GM23248 (cell line): ENCODE measurements at places on chromosomes 1 and 21. TPM values are rescaled to one million over a fixed set of nuclear protein-coding genes. Genes with fewer than 3 reads are reported as not detected.

Gene SH2D5
- total RNA-seq = 1.0 and 1.4 TPM in 2 replicates

Gene PGLYRP3
- total RNA-seq = not detected in 2 replicates

Gene BATF3
- 0.86 and 1.4 TPM in 2 replicates for total RNA-seq

Gene GSTM1
- not detected in 2 replicates for total RNA-seq

Gene CELA2B
- not detected in 2 replicates for total RNA-seq

Gene ARHGEF16
- total RNA-seq = not detected in 2 replicates

Gene CD52
- total RNA-seq = not detected in 2 replicates

Gene OR10R2
- not detected in 2 replicates for total RNA-seq

Gene CLIC6
- total RNA-seq = not detected in 2 replicates

Gene SPRR2E
- total RNA-seq = not detected in 2 replicates

Gene ZFP69B
- 3.0 and 4.2 TPM in 2 replicates for total RNA-seq

Gene CCDC27
- not detected in 2 replicates for total RNA-seq

Gene UBR4
- total RNA-seq = 63.7 and 69.9 TPM in 2 replicates

Gene LCE3E
- not detected in 2 replicates for total RNA-seq

- peak; percentile 94 for DNase-seq
Observed at GRCh38 chr1:159881622-159882526, 18.1 kb downstream of the CFAP45 start.

- peak; percentile 93 for DNase-seq
Observed at GRCh38 chr1:221612047-221612777, 129.7 kb downstream of the DUSP10 start.

DNA sequence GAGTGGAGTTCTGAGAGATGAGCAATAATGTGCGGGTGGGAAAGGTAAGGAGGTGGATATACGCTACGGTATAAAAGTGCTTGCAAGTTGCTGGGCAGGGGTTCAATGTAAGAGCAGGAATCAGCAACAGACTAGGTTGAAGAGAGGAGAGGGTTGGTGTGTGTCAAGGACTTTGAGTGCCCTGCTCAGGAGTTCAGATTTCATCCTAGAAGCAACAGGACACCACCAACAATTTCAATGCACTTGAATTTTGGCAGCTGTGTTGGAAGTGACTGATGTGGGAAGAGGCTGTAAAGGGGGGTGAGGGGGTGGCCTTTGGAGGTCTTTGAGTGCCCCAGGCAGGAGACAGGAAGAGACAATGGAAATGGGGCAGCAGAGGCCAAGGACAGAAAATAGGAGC lies 57.3 kb downstream of the RHOU start:
- DNase-seq = no peak

DNA sequence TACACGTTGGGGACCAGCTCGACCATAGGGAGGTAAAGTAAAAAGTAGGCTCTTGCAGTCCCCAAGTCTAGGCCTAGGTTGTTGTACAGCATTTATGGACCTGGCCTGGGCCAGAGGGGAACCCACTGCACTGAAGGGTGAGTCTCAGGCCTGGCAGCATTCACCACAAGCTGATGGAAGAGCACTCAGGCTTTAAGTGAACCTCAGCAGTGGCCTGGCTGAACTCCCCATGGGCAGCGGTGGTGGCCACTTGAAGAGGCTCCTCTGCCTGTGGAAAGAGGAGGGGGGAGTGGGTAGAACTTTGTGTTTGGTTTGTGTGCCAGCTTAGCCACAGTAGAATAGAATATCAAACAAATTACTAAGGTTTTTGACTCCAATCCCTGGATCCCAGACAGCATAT lies 176.2 kb upstream of the PRMT6 start:
- DNase-seq = no peak

- no peak for DNase-seq
Observed at GRCh38 chr1:81144240-81144825, 656.4 kb upstream of the ADGRL2 start.

- DNase-seq = no peak
Observed at GRCh38 chr1:10961300-10961833, 51.1 kb upstream of the TARDBP start.

GRCh38 chr1:12622506-12622905 lies 4.5 kb upstream of the DHRS3 start:
- no peak for DNase-seq

DNA sequence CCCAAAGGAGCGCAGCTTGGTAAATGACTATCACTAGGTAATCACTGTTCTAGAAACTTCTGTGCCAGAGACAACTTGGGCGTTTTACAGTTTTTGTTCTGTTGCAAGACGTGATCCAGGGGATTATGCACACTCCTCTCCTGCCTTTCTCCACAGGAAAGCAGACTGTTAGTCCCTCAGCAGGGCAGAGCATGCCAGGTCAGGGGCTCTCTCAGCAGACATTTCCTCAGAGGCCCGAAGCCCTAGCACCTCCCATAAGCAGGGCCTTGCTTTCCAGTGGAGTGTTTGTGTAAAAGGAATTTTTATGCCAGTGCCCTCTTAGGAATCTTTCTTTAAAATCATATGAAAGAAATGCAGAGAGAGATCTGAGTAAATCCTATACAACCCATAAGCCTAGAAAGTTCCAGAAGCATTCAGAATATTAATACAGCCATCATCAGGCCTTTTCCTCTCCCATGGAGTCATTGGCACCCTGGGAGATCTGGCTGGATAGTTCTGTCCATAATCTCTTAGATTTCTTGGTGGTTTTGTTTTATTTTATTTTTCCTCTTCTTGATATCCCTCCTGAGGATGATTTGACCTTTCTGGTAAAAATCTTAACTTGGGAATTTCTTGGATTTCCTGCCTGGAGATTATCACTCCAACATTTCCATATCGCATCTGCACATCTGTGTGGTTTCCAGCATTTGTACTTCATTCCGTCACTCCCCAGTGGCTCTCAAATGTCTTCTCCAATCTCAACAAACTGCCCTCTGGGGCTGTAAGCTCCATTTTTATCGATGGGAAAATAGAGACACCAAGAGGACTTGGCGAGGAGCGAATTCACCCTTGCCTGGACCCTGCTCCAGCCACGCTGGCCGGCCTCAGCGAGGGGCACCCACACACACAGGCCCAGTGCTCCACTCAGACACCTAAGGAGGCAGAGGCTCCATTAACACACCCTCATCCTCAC lies 116.1 kb downstream of the PSMG1 start:
- DNase-seq = no peak

- no peak for DNase-seq
Observed at GRCh38 chr1:102628109-102628613, 480.2 kb downstream of the COL11A1 start.

DNA sequence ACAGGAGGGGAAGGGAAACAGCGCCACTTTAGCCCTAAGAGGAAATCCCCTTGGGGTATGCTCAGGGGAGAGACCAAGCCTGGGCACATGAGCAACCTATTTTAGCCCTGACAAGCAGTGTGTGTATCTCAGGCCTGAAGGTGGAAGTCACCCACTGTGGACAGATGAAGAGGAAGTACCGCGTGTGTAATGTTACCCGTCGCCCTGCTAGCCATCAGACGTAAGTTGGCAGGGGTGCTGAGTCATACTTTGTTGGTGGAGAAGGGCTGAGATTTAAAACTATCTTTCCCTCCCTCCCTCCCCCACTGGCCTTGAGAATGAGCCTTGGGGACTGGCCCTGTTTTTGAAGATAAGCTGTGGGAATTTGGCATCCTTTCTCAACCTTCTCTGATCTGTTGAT lies 11.2 kb downstream of the AGO1 start:
- no peak for DNase-seq

- DNase-seq = no peak
Observed at GRCh38 chr1:31373897-31374486, 1.1 kb upstream of the FABP3 start.

DNA sequence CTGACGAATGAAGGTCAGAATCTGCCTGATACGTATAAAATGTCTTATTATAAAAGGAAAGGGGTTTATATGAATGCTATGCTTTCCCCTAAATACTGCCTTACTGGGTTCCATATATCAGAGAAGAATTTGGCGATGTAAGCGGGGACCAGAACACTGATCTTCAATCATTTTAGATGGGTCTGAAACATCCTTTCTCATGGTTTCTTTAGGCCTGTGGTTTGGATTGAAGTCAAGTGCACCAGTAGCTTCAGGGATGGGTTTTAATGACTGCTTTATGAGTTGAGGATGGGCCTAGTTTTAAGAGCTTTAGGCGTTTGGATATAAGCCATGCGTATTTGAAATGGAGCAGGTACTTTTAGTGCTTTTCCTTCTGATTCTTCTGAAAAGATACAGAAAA lies 6.9 kb downstream of the FMN2 start:
- no peak for DNase-seq

- peak; percentile 71 for DNase-seq
Observed at GRCh38 chr1:21289700-21290545, at the start of gene ECE1. ECE1 (minus strand) TSS chr1:21290463; CDS start chr1:21290414, 49 bp downstream.

DNA sequence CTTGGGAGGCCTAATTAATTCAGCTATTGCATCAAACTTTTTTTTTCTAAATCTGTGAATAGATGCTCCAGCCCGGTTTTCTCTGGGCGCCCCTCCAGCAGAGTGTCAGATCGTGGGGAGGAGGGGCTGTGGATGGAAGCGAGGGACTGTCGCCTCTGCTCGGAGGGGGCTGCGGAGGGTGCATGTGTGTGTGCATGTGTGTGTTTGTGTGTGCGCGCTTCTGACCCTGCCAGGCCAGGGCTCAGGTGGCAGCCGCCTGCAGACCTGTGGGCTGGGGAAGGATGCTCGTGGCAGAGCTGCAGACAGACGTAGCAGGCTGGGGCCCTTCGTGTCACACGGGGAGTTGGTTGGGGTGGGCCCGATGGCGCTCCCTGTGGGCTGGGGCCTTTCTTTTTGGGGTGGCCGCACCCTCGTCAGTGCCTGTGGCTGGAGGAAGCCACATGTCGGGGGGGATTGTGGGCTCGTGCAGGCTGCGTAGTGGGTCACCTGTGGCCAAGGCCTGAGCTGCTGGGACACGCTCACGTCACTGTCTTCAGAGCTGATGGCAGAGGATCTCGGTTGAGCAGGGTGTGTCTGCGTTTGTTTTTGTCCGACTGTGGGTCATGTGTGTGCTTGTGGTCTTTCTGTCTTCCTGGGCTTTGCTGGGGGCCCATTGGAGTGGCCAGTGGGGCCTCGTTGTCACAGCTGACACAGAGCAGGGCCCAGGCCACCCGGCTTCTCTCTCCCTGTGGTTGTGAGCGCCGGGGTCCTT lies 2.8 kb downstream of the SKI start:
- DNase-seq = peak; percentile 58

- DNase-seq = peak; percentile 84
Observed at GRCh38 chr21:34037009-34037795, 36.2 kb upstream of the MRPS6 start.

DNA sequence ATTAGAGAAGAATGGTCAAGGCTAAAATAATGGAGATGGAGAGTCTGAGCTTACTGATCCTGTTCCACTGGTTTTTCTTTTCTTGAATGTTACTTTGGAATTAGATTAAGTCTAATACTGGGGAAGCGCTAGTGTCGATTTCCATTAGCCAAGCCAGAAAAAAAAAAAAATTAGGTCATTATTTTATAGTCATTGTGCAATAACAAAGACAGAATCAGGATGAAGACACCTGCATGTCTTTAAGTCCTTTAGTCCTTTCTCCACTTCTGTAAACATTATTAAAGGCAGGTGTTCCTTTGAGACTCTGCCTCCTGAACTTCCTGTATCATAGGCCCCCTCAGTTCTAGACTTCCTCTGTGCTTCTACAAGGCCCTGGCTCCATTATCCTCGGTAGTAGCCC lies 42.8 kb downstream of the MYSM1 start:
- no peak for DNase-seq

GRCh38 chr21:37670883-37671282 lies 245.4 kb downstream of the KCNJ6 start:
- DNase-seq = peak; percentile 75

GRCh38 chr1:205610036-205610435 lies 21.8 kb downstream of the ELK4 start:
- DNase-seq = peak; percentile 46

- DNase-seq = no peak
Observed at GRCh38 chr1:67635055-67635809, 49.8 kb upstream of the GADD45A start.

GRCh38 chr1:102032534-102032933 lies 35.8 kb upstream of the OLFM3 start:
- DNase-seq = no peak

DNA sequence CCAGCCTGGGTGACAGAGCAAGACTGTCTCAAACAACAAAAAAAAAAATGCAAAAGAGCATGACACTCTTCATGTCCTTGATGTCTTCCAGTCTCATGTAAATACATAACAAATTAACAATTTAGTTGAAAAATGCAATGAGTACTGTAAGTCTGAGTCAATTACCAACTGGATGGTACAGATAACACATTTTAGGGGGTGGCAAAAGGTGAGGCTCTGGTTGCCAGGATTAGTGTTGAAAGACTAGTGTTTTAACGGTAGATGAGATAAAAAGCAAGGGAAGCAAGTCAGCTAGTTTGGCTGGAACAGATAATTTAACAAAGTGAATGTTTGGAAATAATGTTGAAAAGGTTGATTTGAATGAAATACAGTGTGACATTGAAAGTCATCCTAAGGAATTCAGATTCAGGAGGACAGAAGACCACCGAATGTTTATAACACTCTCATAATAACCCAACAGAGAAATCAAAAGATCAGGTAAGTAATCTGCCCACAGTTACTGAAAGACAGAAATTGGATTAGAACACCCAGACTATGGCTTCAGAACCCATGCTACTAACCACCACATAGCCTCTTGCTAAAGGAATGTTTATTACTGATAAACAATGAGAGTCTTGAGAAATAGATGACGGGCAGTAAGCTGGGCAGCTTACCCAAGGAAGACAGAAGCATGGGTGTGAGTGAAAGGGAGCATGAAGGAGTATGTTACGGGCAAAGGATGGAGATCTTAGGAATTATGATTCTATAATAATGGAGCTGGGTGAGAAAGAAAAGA lies 312.4 kb downstream of the HMCN1 start:
- no peak for DNase-seq
